ENCODE measurements at places on chromosomes 1 and 21. TPM values are rescaled to one million over a fixed set of nuclear protein-coding genes. Genes with fewer than 3 reads are reported as not detected.

The SPRR1B gene
- 3.1 TPM for total RNA-seq

The LINGO4 gene
- total RNA-seq = not detected

The PRELP gene
- not detected for total RNA-seq

The GDAP2 gene
- 18.8 TPM for total RNA-seq

The FALEC gene
- total RNA-seq = 0.71 TPM

DNA sequence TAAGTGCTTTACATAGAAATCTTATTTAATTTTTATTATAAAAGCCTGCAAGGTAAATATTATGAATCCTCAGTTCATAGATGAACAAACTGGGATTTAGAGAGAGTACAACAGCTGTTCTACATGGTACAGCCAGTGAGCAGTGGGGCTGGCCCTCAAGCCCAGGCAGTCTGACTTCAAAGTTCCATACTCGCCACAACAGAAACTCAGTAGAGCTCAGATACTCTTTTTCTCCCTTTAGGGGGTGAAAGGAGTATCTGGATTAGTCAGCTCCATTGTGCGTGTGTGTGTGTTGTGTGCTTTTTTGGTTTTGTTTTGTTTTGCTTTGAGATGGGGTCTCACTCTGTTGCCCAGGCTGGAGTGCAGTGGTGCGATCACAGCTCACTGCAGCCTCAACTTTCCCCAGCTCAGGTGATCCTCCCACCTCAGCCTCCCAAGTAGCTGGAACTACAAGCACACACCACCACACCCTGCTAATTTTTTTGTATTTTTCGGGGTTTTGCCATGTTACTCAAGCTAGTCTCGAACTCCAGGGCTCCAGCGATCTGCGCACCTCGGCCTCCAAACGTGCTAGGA is 378.5 kb downstream of the SMYD3 start:
- DNase-seq = no peak

DNA sequence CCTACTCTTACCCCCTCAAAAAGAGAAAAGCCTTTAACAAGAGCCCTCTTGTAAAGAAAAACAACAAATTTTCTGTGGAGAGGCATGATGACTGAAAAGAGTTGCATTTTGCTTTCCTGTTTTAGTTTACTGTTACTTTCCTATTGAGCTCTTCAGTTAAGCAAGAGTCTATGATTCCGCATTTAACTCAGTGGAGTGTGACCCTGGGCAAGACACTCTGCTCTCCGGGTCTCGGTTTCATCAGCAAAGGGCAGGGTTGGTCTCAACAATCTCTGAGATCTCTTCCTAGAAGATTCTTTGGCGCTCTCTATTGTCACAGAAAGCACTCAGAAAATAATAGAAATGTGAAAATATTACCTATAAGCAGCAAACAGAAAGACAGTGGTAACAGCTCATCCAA is 175.7 kb downstream of the TGFBR3 start:
- no peak for DNase-seq

DNA sequence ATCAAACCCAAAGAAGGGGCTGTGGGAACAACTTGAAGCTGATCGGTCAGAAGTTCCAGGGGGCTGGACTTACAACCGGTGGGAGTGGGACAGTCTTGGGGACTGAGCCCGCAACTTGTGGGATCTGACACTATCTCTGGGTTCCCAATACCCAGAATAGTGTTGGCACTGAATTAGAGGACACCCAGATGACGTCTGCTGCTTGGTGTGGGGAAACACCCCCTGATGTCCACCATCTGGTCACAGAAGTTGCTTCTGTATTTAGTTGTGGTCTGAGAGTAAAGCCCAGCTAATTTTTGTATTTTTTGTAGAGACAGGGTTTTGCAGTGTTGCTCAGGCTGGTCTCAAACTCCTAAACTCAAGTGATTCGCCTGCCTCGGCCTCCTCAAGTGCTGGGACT is 28.8 kb downstream of the SERBP1 start:
- no peak for DNase-seq

DNA sequence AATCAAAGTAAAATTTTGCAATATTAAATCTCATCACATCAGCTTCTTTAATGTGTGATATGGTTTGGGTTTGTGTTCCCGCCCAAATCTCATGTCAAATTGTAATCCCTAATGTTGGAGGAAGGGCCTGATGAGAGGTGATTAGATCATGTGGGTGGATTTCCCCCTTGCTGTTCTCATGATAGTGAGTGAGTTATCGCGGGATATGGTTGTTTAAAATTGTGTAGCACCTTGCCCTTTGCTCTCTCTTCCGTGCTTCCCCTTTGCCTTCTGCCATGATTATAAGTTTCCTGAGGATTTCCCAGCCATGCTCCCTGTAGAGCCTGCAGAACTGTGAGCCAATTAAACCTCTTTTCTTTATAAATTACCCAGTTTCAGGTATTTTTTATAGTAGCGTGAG is 131.9 kb downstream of the ZNF326 start:
- DNase-seq = no peak

DNA sequence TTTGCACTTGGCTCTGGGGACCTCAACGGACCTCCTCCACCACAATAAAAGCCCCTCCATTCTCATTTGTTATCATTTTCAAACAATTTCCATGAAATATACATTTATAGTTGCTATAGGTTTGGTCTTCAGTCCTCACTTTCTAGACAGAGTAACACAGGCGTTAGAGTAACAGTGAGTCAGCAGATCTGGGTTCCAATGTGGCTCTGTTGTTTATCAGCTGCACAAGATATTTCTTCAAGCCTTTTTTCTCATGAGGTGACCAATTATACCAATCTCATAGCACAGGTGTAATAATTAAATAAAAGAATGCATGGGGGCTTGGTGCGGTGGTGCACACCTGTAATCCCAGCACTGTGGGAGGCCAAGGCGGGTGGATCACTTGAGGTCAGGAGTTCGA is 32.8 kb upstream of the PSMB2 start:
- no peak for DNase-seq

GRCh38 chr1:223199094-223199647 is 56.1 kb upstream of the TLR5 start:
- DNase-seq = no peak

- no peak for DNase-seq
Measured at GRCh38 chr1:115265099-115265498, 73.0 kb downstream of the NGF start.

DNA sequence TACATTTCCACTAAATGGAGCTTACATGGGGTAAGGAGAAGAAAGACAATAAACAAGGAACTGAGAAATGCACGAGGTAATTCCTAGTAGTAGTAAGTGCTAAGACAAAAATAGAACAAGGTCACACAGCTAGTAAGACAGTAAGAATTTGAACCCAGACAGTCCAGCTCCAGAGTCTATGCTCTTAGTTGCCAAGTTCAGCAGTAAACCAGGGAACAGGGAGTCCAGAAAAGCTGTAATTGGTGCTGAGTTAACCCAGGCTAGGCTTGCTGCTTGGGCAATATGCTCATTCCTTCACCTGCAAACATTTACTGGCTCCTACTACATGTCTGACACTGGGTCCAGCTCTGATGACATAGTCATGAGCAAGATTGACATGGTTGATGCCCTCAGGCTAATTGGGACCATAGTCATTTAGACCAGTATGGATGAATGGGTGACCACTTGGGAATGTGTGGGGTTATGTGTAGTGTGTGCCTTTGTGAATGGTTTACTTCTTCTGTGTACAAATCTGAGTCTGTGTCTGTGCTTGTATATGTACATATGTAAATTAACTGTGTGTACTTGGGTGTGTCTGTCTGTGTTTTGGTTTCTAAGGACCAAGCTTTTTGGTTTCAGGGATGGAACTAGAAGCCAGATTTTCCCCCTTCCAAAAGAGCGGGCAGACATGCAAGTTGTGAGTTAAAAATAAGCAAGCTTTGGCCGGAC is 2.0 kb downstream of the GPX7 start:
- DNase-seq = no peak
